Smooth muscle cell of the coronary artery (primary cell): ENCODE measurements at places on chromosomes 11 and 22. TPM values are rescaled to one million over a fixed set of nuclear protein-coding genes. Genes with fewer than 3 reads are reported as not detected.

The OR52N2 gene
- not detected in 2 replicates for total RNA-seq

The CD6 gene
- total RNA-seq = not detected in 2 replicates

The RAG1 gene
- total RNA-seq = 0.12 and 0.60 TPM in 2 replicates

The RAB39A gene
- not detected in 2 replicates for total RNA-seq

The DERL3 gene
- total RNA-seq = 0.23 TPM in 1 of 2 replicates, not detected in the other

The DDX17 gene
- total RNA-seq = 217 and 451 TPM in 2 replicates

The ADAMTS8 gene
- 0.23 and 3.2 TPM in 2 replicates for total RNA-seq

The OR51F1 gene
- not detected in 2 replicates for total RNA-seq
